ENCODE measurements at places on chromosomes 16 and 17. TPM values are rescaled to one million over a fixed set of nuclear protein-coding genes. Genes with fewer than 3 reads are reported as not detected.

Gene KCTD2
- 15.8 TPM for total RNA-seq

Gene CXCL16
- 32.3 TPM for total RNA-seq

Gene CEP112
- total RNA-seq, result 4.7 TPM

Gene C17orf50
- not detected for total RNA-seq

Gene KRTAP1-3
- not detected for total RNA-seq
